Activated CD4-positive, alpha-beta T cell treated with anti-CD3 and anti-CD28 coated beads, Interleukin-10, Interleukin-2, amounts not matched to agents 100 ng/mL and 50 ng/mL, durations not matched to agents 16 hours and 8 hours (primary cell): ENCODE measurements at places on chromosomes 6 and 20.

DNA sequence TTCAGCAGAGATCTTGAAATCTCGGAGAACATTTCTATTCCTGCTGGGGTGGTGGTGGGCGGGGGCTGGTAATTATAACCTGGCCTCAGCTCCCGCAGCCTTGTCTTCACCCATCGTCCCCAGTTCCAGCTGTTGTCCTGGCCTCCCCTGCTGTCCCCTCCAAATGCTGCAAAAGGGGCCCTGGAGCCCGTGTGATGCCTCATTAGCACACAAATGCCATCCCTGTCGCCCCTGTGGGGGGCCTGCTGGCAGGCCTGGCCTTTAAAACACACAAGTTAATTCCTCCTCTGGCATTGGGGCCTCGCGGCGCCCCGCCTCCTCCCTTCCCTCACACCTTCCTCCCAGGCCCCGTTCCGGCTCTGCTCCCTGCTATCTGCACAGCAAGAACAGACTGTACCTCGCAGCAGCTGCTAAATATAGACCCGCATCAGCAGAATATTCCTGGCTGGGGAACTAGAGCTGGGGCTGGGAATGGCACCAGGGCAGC lies 85.7 kb downstream of the CDH22 start:
- DNase-seq, result no peak

GRCh38 chr6:158672726-158673125 lies 22.9 kb downstream of the SYTL3 start:
- DNase-seq, result no peak

GRCh38 chr6:166488076-166488685 lies 98.3 kb downstream of the RAMACL start:
- peak; percentile 87 for DNase-seq

DNA sequence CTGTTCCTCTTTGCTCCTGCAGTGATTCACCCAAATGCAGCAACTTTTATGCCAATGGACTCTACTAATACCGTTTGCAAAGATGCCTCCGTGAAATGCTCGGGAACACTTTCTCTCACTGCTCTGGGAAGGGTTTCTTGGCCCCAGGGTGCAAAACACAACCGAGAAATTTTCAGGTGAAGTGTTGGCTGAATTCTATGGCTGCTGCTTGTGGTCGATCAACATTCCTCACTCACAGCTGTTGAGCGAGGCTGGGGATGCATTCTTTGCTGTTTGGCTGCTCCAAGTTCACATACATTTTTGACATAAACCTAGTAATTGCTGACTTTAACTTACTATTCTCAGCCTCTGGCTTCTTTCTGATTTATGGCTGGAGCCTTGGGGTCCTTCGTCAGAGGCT lies 342.0 kb upstream of the CHD6 start:
- no peak for DNase-seq

DNA sequence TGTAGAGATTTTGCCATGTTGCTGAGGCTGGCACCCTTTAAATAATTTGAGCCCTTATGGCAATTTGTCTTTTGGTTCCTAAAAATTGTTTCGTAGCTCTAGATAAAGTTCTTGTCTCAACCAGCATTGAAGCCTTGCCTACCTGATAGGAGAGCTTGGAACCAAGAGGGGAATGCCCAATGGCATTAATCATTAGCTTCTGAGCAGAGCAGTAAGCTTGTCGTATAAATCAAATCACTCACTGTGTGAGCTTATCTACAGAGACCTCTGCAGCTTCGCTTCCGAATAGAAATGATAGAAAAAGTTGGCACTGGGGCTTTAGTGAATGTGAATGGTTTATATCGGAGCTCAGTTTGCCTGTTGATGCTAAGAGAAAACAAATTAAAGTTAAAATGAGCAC lies 10.7 kb downstream of the ANKRD6 start:
- DNase-seq, result no peak

DNA sequence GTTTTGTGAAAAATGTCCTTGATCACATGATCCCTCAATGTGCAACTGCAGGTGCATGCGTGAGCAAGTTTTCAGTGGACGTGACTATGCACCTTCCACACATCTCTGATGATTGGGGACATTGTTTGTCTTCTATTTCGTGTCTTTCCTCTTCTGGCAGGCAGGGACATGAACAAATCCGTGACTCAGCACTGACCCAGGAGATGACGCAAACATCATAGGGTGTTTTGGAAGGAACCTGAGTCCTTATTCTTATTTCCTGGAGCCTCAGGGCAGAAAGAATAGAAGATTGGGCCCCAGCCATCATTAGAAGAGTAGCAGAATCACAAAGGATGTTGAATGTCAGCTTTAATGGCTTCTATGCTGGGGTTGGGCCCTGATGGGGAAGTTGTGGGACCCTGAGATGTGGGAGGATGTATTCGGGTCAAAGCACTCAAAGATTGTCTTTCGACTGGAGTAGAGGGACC lies 11.9 kb upstream of the SIRPD start:
- DNase-seq, result no peak

DNA sequence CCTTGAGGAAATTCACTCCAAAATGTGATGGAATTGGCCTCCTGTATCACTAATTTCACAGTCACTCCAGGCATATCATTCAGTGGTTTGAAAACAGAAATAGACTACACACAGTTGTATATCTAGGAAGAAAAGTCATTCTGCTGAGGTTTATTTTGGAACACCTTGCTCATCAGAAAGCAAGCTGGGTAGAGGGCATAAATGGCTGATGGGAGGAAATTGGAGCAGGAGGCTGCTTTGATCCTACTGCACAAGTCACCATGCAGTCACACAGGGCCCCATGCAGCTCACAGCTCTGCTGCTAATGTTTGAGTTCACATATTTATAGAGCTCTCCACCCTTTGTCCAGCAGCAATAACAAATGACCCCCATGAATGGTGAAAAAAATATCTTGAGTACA lies 12.3 kb downstream of the NHLRC1 start:
- no peak for DNase-seq

GRCh38 chr6:75128878-75129570 lies 76.8 kb downstream of the COL12A1 start:
- DNase-seq, result no peak

DNA sequence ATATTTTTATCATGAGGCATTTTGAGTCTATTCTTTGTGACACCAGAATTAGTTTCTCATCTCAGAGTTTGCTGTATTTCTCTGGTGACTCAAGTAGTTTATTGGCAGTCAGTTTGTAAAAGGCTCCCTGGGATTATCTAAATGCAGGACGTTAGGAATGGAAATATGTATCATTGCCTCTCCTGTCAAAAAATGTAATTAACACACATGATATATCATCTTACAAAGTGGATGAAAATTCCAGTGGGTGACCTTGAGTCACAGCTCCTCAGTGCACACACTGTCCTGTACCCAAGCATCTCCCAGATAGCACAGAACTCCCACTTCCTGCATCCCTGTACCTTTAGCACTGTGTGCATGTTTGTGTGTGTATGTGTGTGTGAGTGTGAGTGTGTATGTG lies 258.6 kb downstream of the LAMA2 start:
- DNase-seq, result no peak

DNA sequence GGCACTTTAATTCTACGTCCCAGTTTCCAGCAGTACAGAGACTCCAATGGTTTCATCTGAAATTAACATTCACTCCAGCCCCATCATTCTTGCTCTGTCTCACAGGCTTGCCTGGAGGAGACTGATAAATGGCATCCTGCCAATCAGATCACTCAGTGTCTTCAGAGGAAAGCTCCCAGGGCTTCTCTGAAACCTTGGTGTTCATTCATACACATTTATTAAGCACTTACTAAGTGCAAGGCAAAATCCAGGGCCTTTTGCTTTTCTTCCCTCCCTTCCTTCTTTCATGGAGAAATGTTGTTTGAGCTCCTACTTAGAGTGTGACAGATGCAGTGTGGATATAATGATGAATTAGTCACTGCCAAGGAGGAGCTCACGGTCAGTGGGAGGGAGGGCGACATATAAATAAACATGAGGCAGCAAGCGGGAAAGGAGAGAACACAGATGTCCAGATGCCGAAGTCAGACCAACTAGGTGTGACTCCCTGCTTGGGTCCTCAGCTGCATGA lies 106.7 kb upstream of the DTNBP1 start:
- no peak for DNase-seq

GRCh38 chr6:37690964-37691735 lies 6.5 kb downstream of the MDGA1 start:
- no peak for DNase-seq

DNA sequence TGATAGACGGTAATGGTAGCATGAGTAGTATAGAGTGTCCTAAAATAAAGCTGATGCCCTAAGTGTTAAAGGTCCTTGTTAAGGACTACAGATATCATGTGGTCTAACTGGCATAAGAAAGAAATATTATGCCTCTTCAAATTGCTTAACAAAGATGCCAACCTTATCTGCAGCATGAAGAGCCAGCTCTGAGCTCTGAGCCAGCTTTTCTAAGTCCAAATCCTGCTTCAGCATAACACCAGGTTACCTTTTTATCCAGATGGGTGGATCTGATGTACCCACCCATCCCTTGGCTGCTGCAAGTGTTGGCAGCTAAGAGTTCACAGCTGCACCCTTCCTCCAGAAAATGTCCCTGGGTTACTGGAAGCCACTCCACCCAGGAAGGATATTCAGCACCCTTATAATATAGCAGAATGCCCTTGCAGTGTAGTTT lies 83.8 kb downstream of the TENT5A start:
- DNase-seq, result no peak

- DNase-seq, result no peak
Observed at GRCh38 chr6:148629181-148629580, 117.6 kb upstream of the UST start.

DNA sequence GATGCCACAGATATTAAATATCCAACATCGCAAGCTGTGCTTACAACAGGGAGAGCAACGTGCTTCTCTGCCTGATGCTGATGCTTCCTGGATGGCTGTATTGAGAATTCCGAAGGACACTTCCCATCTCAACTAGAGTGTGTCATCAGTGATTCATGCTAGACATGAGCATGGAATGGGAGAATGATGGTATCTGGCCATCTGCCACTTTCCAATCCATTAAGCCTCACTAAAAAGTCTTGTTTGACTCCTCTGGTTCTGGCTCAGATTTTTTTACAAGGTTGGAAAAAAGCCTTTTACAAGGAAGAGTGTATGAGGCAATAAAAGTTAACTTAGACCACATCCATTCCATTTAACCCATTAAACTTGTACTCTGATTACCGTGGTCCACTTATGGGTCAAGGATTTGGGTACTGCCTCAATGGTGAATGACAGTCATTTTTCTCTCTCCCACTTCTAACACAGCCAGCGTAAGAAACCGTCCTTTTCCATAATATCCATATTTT lies 265.3 kb downstream of the UST start:
- DNase-seq, result no peak

GRCh38 chr6:167408235-167408869 lies 83.5 kb downstream of the TTLL2 start:
- no peak for DNase-seq

DNA sequence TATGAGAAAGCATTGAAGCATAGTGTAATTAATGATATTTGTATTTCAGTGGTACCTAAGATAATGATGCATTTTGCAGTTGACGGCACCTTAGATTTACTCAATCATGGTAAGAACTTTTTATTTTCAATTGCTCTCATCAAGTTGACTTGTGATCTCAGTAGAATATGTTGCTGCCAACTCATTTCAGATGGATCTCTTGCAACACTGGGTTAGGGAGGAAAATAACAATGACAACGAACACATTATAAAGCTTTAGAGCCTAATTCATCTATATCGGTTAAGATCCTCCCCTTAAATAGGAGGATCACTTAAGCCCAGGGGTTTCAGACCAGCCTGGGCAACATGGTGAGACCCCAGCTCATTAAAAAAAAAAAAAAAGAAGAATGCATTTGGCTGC lies 18.0 kb upstream of the TBC1D22B start:
- no peak for DNase-seq

DNA sequence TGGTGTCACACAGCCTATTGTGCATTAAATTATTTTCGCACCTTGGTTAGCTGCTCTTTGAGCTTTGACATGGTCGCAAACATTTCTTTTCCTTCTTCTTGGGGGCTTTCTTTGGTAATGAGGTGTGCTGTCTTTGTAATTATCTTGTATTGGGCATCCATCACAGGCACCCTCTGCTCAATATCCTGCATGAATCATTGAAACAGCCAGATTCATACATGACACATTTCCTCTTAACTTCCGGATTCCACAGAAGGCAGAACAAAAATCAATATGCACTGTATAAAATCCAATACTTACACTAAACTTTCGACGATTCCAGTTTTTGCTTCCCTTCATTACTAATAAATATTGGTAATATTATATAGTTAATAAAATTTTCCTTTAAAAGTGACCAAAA lies 175.6 kb downstream of the SYNE1 start:
- DNase-seq, result no peak

DNA sequence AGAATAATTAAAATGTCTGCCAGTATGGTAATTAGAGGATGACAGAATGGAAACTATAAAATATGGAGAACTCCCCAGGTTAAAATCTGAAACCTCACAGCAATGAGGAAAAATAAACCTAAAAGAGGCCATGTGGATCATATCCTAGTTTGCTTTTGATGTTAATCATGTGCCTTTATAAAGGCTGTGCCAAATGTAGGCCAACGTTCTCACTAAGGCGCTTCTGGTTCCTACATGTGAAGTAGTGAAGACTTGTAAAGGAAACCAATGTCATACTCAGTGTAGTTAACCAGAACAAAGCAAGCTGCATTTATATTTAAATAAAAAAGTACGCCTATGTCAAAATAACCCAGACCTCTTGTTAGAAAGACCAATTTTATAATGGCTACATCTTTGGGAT lies 113.7 kb upstream of the FAM184A start:
- DNase-seq, result no peak

DNA sequence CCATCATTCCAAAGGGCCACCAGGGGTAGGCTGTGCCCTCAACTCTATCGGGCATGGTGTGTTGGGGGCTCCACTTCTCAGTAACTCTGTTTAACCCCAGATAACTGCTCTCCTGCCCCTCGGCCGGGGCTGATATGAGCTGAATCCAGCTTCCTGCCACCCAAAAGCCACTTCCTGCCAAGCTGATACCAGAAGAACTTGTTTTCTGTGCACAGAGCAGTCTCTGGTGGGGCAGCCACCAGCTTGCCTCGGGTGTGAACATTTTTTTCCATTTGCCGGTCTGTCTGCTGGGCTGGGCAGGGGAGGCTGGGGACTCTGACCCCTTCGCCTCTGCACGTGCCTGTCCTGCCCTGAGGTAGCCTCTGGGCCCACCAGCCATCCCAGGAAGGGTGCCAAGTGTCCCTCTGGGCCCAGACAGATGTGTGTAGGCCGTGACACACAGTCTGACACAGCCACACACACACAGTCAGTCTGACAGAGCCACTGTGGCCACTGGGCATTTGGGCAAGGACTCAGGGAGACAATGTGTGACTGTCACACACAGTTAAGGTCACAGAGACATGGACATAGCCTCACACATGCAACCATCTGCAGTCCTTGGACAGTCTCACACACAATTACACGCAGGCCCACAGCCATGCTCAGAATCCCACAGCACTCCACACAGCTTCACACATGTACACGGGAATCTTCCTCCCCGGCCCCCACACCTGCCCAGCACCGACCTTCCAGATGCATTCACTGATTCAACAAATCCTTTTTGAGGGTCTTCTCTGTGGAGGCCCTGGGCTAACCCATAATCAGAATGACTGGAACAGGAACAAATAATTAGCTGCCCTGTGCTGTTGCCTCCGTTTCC lies 45.1 kb downstream of the NOL4L start:
- DNase-seq, result peak; percentile 89
